ENCODE measurements at places on chromosomes 6 and 20.

DNA sequence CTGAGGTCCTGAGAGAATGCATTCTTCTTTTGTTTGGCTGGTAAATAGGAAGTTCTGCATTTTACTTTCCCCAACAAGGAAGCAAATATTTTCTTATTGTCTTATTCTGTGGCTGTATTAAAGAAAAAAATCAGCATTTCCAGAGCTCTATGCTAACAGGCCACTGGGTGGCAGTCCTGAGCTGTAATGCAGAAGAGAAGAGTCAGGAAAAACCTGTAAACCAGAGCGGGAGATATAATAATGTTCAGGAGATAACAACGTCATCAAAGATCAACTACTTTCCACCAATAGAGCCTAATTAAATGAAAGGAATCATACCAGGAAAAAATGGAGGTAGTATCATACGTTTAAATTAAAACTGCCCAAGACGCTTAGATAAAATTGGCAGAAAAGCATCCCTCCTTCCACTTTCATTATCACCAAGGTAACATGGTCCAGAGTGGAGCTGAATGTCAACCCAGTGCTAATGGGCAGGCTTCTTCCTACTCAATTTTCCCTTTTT lies 55.6 kb upstream of the CARMIL1 start:
- DNase-seq: peak; percentile 42

DNA sequence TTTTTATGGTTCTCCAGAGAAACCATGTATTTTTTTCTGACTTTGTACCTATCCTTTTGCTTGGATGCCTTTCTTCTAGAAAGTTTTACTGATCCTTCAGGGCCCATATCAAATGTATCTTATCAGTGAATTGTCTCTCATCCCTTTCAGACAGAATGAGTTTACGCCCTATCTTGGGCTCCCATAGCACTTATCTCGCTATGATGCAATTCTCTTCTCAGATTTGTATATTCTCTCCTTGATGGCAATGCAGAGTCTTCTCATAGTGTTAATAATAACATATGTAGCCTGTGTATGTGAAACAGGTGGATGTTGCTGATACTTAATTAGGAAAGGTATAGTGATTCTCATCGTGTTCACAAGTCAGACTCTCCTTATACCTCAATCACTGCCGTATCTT lies 336.2 kb downstream of the UTRN start:
- DNase-seq: no peak

- DNase-seq: no peak
These were observed 18.7 kb downstream of the ZNF451 start for GRCh38 chr6:57108691-57109090.

DNA sequence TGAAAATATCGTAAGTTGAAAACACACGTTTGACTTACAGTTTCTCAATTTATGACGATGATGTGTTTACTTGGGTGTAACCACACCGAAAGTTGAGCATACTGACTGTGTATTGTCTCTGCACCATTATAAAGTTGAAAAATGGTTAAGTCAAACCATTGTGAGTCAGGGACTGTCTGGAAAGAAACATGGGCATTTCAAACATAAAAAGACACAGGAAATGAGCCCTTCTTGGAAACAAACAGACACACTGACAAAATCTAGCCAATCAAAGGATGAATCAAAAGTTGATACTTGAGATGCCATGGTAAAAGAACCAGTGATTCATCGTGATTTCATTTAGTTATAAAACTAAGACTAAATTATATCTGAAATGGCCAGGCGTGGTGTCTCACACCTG lies 5.3 kb downstream of the POPDC3 start:
- peak; percentile 75 for DNase-seq

DNA sequence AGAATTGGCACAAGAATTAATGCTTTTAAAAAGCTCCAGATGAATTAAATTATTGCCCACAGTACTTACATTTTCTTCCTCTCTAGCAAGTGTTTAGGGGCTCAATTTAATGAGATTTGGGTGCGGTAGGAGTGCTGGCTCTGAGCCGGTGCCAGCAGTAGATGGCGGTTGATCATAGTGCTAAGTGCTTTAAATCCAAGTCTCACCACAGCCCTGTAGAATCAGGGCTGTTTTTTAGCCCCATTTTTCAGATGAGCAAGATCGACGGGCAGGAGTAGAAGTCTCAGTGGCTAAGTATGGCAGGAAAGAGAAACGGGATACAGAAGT lies 136.9 kb upstream of the SALL4 start:
- DNase-seq: no peak

- no peak for DNase-seq
These were observed 29.2 kb upstream of the DST start for GRCh38 chr6:56671651-56672461.

GRCh38 chr6:46118836-46119235 lies 11.0 kb upstream of the ENPP4 start:
- no peak for DNase-seq

DNA sequence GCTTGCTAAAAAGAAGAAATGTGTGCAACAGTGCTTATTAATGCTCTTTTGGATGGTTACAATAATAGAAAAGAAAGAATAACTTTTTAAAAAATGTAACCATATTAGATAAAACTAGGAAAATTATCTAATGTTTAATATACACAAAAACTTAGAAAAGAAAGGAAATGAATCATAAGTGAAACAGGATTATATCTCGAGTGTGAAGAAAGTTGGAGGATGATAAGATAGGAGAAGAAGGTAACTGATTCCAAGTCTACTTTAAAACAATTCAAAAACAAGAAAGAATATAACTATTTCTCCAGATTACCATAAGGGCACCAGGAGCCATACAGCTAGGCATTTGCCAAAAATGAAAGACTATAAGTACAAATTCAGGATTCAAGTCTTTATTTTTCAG lies 73.0 kb downstream of the PHIP start:
- no peak for DNase-seq

DNA sequence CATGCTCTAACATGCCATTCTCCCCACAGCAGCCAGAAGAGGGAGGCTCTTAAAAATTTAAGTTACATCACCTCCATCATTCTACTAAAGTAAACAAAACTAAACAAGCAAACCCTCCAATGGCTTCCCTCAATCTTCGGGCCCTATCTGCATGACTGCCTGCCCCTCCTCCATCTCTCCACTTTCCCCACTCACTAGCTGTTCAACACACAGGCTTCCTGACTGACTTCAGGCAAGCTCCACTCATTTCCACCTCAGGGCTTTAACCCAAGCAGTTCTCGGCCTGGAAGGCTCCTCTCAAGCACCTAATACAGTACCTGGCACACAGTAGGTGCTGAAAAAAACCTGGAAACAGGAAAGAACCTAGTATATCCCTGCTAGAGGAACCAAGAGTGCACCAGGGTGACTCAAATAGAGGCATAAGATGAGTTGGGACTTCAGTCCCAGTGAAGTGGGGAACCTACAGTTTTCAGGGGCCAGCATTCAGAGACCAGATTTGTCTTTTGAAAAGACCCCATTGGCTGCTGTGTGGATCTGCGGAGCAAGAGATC lies 2.8 kb downstream of the AHCY start:
- no peak for DNase-seq

- DNase-seq: peak; percentile 57
These were observed 32.8 kb downstream of the CD164 start for GRCh38 chr6:109349419-109349987.

GRCh38 chr6:56798163-56798562 lies 155.5 kb upstream of the DST start:
- peak; percentile 44 for DNase-seq

- no peak for DNase-seq
These were observed 79.1 kb upstream of the PTPN1 start for GRCh38 chr20:50431066-50431450.

DNA sequence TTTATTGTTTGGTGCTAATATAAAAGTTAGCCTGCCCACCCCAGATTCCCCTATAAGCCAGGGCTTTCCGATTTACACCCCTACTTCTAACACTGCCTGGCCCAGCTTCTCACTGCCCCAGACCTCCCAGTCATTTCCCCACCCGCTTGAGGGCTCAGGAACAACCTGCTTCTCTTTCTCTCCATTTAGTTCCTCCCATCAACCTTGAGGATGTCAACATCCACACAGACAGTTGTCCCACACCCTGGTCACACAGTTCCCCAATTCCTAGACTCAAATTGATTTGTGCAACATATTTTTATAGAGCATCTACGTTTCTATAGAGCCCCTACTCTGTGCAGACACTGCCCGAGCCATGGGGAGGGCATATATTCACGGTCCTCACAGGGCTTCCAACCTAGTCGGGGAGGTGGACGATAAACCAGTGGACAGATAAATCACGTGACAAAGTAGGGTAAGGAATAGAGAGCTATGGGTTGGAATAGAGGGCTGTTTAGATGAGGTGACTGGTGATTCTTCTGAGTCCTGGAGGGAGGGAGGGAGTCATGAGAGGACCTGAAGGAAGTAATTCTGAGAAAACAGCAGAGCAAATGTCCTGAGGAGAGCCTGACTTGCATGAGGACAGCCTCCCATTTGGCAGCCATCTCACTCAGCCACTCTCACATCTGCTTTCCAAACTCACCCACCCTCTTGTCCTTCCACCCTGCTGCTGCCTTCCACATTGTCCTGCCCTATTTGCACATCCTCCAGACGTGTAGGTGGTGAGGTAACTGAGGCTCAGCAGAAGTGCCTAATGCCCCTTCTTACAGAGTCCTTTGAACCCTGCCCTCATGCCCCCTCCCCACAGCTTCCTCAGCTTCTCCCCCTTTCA lies 6.3 kb downstream of the GABRR2 start:
- DNase-seq: no peak

DNA sequence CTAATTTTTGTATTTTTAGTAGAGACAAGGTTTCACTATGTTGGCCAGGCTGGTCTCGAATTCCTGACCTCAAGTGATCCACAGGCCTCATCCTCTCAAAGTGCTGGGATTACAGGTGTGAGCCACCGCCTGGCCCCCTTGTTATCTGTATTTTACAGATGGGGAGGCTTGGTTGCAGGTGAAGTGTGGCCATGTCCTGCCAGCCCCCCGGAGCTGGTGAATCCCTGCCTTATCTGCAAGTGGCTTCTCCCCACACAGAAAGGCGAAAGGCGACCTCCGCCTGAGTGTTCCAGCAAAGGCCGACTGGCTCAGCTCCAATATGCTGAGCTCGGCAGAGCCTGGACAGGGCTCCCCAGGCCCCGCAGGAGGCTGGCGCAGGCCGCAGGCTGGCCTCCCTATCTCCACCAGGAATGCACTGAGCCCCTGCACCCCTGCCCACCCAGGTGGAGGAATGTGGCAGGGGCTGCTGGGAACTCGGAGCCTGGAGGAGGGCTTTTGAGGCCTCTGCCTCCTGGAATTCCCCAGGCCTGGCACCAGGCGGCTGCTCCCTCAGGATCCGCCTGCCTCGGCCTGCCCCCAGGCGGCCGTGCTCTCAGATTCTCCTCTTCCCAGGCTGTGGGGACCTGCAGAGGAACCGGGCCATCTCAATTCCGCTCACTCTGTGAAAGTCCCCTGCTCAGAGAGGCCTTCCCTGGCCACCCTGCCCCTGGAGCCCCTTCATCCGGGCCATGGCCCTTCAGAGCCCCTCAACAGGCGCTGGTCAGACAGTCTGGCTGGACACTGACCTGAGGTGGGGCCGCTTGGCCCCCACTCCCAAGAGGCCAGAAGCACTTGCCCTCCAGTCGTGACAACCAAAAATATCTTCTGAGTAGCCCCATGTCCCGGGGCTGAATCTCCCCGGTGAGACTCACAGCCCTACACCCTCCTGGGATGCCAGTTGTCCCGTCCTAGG lies 9.3 kb upstream of the LAMA5 start:
- no peak for DNase-seq

GRCh38 chr6:54157405-54157804 lies 46.2 kb downstream of the MLIP start:
- DNase-seq: no peak

- DNase-seq: no peak
These were observed 2.4 kb downstream of the SNAP25 start for GRCh38 chr20:10221021-10221420.

DNA sequence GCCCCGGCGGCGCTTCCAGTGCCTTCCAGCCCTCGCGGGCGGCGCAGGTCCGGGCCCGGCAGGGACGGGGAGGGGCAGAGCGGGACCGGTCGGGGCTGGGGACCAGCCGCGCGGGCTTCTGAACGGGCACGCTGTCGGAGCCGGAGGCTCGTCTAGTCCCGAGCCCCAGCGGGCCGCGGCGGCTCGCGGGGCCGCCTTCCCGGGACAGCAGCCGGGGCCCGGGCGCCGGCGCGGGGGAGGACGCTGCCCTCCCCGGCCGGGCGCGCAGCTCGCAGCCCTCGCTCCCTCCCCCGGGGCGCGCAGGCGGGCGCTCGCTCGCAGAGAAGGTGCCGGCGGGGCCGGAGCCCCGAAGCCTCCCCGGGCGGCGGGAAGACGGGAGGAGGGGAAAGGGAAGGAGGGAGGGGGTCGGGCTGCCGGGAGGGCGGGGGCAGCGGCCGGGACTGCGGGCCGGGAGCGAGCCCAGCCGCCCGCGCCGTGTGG lies 696 bp upstream of the SIRPA start:
- peak; percentile 55 for DNase-seq

DNA sequence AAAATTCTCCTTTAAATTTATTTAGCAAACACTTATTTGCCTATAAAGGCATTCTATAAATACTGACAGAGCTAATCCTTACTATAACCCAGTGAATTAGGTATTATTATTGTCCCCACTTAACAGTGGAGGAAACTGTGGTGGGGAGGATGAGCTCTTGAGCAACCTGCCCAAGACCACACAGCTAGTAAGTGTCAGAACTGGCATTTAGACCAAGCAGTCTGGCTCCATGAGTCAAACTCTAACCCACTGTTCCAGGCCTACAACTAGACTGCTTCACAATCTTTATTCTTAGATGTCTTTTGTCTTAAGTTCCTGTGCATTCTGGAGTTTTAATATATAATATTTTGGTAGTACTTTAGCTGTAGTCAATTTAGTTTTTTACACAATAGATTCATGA lies 530.8 kb downstream of the BCKDHB start:
- no peak for DNase-seq

DNA sequence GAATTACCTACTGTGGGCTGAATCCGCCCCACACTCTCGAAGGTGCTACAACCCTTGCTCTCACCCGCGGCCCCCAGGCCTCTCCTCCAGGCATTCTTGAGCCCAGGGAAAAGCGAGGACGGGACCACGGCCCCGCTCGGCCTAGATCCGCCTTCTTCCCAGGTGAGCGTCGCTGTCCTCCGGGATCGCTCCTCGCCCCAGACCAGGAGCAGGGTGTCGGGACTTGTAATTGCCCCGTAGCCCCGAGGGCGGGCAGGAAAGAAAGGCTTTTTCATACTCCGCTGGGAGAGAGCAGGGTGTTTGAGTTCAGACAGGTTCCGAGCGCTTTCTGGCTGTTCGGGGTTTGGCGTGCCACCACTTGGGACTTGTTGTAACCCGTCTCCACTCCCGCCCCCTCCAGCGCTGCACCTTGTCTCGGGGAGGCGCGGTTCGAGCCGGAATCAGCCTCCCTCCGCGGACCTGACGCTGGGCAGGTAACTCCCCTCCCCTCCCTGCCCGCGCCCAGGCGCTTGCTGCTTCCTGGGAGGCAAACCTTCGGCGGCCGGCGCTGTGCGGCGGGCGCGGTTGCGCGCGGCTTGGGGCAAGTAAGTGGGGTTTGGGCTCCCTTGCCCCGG lies at the start of gene FAM83B:
Gene FAM83B (plus strand): TSS at position 529 of the 614 bp plus-strand sequence. CDS start 23,476 bp downstream, outside the sequence.
- no peak for DNase-seq

- peak; percentile 47 for DNase-seq
These were observed 8.3 kb upstream of the NCOA3 start for GRCh38 chr20:47493175-47493962.

DNA sequence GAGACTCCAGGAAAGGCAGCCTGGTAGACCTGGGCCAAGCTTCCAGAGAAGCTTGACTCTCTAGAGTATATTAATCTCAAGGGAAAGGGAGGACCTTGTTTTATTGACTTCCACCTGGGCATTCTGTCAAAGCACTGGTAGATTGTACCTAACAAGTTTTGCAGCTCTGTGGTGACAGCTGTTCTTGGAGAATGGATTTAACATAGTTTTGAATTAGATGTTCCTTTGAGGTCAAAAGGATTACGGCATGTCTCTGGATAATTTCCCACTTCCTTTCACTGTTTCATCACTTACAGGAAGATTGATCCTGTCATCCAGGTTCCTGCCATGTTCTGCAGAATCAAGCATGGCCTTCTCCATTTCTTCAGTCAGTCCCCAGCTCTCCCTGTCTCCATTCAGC lies 246.0 kb downstream of the PHACTR1 start:
- DNase-seq: no peak

All from GM04504 (cell line).